Stimulated activated naive CD8-positive, alpha-beta T cell treated with anti-CD3 and anti-CD28 coated beads, Interleukin-15, Interleukin-2, amounts not matched to agents 100 U/mL and 50 U/mL, for 24 hours (primary cell): ENCODE measurements at places on chromosomes 11 and 22.
A peak's percentile ranks its signal among the peaks of the same experiment; 100 is the strongest.

DNA sequence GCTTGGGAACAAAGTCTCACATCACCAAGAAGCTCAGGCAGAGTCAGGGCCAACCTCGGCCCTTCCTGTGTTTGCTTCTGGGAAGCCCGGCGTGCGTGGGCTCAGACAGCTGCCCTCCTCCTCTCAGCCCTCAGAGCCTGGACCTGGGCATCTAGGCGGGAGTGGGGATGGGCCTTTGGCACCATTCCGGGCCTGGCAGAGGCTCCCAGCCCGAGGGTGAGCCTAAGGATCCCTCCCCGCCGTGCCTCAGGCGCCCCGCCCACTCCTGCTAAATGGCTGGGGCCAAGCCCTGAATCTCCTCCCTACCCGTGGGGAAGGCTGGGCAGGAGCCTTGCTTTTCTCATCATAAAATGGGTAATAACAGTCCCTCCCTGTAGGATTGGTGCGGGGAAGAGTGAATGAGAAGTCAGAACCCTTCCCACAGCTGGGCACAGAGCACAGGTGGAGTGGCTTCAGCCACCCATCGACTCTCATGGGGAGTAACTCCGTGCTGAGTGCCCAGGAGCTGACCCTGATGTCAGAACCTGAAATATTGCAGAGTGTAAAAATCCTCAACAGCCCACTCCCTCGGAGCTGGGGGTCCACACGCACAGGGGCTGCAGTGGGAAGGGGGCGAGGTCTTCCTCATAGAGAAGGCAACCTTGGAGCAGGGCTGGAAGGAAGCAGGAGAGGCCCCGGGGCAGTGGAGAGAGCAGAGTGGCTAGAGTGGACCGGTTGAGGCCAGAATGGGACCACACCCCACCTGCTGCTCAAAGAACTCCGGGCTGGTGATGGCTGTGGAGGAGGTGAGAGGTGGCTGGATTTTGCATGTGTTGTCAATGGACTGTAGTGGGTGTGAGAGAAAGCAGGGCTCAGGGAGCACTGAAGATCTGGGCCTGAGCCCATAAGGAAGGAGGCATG lies 18.8 kb upstream of the CDKN1C start:
- DNase-seq: no peak

DNA sequence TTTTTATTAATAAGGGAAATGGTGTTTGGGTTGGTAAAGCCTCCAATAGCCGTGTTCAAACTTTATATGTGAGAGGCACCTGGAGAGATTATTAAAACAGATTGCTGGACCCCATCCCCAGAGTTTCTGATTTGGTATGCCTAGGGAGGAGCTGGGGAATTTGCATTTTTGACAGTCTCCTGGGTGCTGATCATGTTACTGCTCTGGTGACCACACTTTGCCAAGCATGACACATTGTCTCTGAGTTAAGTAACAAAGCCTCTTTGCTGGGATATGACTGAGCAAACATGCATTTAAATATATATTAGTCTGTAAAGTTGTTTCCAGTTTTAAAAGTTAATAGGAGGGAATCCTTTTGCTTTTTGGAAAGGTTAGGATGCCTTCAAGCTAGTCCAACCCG lies 140.4 kb downstream of the NAV2 start:
- DNase-seq: no peak

DNA sequence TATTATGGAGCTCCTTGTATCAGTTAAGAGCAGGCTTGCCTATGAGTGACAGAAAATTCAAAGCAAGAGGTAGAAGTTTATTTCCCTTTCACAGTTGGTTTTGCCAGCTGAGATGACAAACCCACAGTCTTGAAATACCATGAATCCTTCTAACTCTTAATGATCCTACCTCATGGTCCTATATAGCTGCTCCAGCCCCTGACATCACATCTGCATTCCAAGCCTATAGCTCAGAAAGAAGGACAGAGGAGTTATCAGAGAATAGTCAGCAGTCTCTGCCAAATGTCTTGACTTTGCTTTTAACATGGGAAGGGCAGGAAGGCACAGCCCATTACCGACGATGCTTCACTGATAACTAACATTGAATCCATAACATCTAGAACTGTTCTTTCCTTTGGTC lies 76.2 kb downstream of the APIP start:
- no peak for DNase-seq

DNA sequence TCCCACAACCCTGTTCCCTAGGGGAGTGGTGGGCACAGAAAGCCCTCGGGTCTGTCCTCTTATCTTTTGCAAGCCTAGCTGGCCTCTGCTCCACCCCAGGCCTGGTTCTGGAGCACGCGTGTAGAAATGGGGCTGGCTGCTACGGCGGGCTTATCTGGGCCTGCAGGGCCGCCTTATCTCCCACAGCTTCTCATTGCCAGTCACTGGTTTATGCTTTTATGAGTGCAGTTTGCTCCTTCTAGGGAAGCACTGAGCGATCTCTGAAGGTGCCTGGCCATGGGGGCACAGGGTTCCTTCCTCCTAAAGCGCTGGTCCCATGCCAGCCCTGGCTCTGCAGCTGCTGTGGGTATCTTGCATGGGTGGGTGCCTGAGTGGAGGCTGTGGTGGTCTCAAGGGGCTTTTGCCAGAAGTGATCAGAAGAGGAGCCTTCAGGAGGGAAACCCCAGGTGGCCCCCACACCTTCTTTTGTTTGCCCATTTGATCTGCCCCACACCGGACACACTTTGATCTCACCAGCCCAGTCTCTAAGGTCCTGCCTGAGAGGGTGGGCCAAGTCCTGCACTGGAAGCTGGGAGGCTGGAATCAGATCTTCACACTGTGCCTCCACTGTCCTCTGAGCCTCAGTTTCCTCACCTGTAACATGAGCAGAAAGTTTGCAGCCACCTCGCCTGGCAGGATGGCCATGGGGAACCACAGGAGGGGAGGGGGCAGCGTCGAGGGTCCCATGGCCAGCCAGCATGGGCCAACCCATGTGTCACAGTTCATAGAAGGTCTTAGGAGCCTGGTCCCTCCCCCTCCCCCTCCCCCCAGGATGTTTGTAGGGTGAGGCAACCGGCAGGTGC lies 86.6 kb upstream of the FGF3 start:
- DNase-seq: no peak

GRCh38 chr11:43508511-43508918 lies 149.8 kb downstream of the TTC17 start:
- no peak for DNase-seq

DNA sequence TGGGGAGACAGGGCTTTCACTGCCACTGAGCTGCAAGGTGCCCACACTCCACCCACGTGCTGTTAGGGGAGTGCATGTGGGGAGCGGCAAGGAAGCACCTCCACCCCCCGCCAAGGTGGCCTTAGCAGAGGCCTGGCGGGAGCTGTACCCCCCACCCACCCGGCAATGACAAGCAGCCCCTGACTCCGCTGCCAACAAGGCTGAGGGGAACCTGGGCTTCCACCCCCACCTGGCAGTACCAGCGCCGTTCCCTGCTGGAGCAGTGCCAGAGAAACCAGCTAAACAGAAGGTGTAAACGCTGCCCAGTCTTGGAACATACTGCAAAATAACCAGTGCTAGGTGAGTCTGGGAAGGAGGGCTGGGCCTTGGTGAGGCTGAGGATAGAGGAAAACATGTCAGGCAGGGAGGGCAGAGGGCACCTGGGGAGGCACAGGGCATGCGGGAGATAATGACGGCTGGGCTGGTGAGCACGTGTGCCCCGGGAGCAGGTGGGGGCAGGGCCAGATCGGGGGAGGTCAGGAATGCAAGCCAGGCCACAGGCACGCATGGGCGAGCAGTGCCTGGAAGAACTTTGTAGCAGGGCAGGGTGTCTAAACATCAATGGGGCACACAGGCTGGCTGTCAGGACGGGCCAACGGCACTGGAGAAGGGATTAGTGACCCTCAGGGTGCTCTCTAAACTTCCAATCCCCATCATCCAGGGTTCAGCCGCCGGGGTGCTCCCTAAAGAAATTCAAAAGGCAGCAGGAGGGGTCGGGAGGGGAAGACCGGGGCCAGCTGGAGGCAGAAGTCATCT lies 6.6 kb downstream of the CERK start:
- no peak for DNase-seq

GRCh38 chr22:48346911-48347310 lies 1480.8 kb downstream of the BRD1 start:
- no peak for DNase-seq

- DNase-seq: no peak
These were observed 127.9 kb upstream of the SYT13 start for GRCh38 chr11:45414088-45414487.

DNA sequence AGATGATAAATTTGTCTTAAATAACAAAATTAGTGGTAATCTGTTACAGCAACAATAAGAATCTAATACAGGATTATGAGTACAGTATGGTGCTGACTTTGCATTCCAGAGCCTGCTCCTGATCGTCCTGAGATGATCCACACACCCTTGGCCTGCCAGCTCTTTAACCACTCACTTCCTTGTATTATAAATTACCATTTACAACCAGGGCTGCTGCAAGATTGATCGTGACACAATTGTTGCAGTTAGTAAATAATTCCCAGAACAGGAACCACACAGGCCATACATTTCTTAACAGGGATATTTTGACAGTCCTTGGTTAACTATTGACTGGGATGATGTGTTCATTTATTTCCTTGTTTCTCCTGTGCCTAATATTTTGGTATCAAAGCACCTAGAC lies 3.8 kb upstream of the CBLIF start:
- DNase-seq: no peak

DNA sequence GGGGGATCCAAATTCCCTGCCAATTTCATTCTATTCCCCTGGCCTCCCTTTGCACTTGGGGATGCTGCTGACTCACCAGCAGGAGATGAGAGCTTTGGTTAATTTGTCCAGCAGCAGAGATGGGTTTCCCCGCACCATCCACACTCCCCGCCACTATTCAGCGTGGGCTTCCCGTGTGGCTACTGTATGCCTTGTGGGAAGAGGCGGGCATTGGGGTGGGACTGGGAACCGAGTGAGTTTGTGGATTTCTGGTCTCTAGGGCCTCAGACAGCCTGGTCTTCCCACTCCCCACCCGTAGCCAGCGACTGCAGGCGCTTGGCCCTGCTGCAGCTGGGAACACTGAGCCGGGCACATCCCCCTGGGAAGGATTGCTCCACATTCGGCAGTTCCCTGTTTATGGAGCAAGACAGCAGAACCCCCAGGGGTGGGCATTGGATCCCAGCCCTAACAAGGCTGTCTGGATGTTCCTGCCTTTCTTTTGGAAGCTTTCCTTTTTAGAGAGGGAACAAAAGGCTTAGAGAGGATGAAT lies 23.4 kb downstream of the KIAA1671 start:
- DNase-seq: no peak

GRCh38 chr22:46602025-46602424 lies 18.2 kb upstream of the GRAMD4 start:
- no peak for DNase-seq

DNA sequence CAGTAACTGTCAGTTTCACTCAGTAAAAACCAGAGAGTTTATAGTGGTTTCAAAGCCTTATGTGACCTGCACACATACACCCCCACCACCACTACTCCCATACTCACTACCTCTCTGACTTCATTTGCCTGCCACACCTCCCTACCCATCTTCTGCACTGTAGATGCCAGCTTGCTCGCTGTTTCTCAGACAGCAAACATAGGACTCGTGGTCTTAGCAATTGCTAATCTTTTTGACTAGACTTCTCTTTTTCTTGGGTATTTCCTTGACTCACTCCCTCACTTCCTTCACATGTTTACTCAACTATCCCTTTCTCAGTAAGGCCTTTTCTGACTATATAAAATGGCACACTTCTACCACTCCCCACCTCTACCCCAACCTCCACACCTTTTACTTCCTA lies 27.8 kb downstream of the CEP295 start:
- DNase-seq: no peak

GRCh38 chr11:128497776-128498095 lies 89.6 kb downstream of the ETS1 start:
- DNase-seq: no peak

- no peak for DNase-seq
These were observed 360.8 kb upstream of the PITPNB start for GRCh38 chr22:28279888-28280287.

- no peak for DNase-seq
These were observed 25.1 kb downstream of the EED start for GRCh38 chr11:86269645-86270044.

DNA sequence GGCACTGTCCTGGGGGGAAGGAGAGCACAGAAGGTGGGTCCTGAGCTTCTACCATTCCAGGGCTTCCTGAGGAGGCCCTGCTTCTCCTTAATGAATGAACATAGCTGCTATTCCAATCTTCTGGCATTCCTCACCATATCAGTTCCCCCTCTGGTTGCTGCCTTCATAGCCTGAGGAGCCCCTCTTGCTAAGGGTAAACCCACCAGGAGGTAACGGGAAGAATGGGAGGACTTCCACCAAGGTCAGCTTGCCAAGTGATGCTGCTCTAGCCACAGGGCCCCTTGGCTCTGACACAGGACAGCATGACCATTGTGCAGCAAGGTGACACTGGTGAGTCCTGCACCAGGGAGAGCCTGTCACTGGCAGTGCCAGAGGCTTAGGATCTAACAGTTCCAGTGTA lies 1022.5 kb downstream of the TBC1D22A start:
- no peak for DNase-seq

GRCh38 chr11:66438504-66439466 lies at the start of gene MRPL11:
TSS of gene MRPL11 (minus strand) at chr11:66438848. CDS start at chr11:66438754, 94 bp downstream.
- peak; percentile 91 for DNase-seq
